Stimulated activated CD8-positive, alpha-beta memory T cell treated with anti-CD3 and anti-CD28 coated beads, Interleukin-15, amount 100 ng/mL, for 1 hour (primary cell): ENCODE measurements at places on chromosomes 3 and 15.
A peak's percentile ranks its signal among the peaks of the same experiment; 100 is the strongest.

GRCh38 chr3:52742418-52743041, 28.2 kb downstream of the NEK4 start:
- no peak for DNase-seq

GRCh38 chr15:46708226-46708625, 1009.1 kb upstream of the SEMA6D start:
- no peak for DNase-seq

DNA sequence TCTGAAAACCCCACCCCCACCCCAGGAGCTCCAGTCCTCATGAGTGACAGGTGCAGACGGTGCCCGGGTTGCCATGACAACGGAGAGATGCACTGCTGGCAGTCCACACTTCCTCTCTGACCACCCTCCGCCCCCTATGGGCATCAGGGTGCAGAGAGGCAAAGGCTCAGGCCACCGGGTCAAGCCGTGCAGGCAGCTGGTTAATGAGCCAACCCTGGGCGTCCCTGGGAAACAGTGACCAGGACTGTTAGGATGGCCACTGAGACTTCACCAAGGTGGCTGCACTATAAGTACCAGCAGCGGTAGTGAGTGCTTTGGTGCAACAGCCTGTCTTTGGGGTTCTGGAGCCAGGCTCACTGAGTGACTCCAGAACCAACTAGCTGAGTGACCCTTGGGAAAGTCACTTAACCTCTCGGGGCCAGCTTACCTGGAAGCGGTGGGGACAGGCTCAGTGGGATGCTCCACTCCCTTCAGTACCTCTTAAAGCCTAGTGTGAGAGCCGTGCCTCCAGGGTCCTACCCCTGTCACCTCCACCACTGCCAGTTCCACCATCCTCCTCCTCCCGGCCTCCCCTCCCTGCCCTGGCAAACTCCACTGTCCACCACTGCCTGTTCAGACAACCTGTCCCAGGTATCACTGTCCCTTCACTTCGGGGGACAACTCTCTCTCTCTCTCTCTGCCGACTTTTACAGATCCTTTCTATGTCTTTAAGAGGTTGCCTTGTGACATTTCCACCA, 121.0 kb upstream of the PRR20G start:
- no peak for DNase-seq

DNA sequence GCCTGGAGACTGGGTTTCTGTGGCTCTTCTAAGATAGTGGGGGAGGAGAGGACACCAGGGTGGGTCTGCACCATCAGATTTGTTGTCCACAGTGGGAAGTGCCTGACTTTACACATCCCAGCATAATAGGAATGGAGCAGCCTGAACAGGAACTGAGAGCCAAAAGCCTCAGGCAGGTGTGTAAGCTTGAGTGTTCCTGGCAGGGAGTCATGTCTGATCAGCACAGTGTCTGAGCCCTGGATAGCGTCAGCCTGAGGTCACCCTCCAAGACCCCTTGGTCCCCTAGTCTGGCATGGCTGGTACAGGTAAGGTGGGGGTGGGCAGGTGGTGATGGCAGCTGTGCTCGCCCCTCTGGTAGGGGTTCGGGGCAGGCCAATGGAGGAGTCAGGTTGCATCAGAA, 20.2 kb downstream of the INSYN1 start:
- no peak for DNase-seq

DNA sequence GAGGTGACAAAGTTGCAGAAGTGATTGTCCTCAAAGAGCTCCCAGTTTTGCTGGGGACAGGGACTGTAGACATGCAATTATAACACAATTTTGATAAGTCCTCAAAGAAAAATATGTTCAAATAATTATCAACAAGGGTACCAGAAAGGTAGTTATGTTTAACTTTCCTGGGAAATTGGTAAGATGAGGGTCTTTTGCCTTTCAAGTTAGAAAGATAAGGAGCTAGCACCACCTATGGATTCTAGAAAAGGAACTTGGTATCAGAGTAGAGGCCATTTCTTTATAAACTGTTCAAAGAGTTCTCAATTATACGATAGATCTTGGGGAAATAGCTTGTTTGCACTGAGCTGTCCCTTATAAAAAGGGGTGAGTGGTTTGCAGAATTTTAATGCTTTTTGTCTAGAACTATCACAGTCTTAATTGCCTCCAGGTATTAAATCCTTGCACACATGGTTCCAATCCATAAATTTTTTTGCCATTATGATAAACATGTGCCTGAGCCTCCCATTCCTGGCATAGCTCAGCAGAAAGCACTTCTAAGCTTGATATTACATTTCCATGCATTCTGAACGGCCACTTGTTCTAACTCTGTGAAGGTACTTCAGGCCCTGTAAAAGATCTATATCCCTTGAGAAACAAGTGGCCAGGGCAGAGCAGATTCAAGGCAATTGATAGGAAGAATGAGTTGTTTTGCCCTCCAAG, 247.5 kb upstream of the LRIG1 start:
- DNase-seq, result no peak

GRCh38 chr3:135034891-135035440, 239.9 kb downstream of the EPHB1 start:
- DNase-seq, result no peak

- DNase-seq, result no peak
Measured at GRCh38 chr3:44326019-44326418, 12.5 kb upstream of the TCAIM start.

- DNase-seq, result no peak
Measured at GRCh38 chr3:60250810-60251209, 1000.4 kb downstream of the FHIT start.

GRCh38 chr3:152480282-152480953, 211.7 kb downstream of the MBNL1 start:
- DNase-seq, result no peak

DNA sequence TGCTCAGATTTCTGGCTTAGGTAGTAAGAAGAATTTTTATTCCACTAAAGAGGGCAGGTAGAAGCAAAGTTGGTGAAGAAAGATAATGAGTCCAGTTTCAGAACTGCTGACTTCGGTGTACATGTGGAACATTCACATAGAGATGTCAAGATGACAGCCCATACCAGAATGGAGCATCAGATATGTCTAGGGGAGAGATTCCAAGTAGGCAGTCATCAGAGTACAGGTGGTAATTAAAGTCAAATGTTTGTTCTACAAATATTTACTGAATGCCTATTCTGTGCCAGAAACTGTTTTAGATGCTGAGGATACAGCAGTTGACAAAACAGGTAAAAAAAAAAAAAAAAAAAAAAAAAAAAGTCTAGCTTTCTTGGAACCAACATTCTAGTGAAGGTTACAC, 81.9 kb downstream of the FGF12 start:
- no peak for DNase-seq

DNA sequence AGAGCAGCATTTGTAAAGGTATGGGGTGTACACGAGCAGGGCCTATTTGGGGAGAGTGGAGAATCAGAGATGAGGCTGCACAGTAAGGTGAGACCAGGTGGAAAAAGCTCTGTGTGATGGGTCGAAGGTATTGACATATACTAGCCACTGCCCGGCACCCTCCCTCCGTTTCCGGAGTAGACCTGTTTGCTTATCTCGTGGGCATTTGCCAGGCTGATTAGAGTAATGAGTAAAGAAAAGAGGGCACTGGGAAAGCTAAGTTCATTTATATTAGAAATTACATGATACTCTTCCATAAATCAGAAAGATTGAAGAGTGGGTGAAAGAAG, 46.2 kb upstream of the ATG7 start:
- no peak for DNase-seq

DNA sequence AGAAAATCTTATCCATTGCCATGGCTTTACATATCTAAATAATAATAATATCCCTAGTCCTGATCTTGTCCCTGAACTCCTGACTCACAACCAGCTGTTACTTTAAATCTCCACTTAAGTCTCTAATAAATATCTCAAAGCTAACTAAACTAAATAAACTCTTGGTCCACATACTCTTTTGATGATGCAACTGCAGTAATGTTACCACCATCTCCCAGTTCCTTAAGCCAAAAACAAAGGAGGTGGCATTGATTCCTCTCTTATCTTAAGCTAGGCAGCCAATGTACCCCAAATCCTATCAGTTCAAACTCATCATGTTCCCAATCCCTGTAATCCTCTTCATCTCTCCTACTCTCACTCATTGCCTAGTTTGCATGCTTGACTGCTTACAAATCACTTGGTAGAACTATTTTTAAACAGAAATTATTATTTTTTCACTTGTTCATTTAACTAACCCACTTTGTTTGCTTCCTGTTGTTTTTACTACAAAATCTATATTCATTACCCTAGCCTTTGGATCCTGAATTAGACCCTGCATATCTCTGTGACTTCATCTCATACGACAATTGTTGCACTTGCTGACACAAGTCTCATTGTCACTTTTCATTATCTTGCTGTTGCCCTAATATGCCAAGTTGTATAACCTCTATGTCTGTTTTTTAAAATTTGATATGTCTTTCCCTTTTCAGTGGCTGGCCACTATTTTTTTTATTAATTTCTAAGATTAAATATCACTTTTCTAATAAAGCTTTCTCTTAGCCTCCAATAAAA, 462.2 kb downstream of the ZPLD1 start:
- DNase-seq, result no peak

DNA sequence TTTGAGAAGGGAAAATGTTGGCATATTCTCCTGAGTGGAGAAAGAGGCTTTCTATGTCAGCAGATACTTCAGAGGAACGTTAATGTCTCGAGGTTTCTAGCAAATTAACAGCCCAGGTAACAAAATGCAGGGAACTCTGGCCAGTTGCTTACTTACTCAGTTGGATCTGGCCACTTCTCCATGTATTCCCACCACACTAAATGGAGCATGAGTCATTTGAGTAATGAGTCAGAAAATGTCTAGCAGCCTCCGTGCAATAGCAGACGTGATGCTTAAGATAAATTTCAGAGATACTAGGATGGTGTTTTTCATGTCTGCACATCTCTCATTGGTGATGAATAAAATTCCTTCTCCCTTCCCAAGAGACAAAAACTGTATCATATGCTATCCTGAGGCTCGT, 671.5 kb downstream of the FHIT start:
- no peak for DNase-seq

GRCh38 chr15:78778422-78778821, 32.8 kb downstream of the ADAMTS7 start:
- DNase-seq, result no peak

DNA sequence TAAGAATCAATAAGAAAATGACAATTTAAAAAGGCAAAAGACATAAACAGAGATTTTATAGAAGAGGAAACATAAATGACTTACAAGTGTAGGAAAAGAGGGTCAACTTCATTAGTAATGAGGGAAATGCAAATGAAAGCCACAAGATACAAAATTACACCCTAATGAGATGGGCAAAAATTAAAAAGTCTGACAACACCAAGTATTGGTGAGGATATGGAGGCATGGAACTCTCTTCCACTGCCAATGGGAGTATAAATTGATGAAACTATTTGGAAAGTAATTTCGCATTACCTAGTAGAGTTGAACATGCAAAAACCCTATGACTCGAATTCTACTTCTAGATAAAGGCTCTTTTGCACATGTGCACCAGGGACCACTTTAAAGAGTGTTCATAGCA, 28.2 kb upstream of the ITGA11 start:
- DNase-seq, result no peak

DNA sequence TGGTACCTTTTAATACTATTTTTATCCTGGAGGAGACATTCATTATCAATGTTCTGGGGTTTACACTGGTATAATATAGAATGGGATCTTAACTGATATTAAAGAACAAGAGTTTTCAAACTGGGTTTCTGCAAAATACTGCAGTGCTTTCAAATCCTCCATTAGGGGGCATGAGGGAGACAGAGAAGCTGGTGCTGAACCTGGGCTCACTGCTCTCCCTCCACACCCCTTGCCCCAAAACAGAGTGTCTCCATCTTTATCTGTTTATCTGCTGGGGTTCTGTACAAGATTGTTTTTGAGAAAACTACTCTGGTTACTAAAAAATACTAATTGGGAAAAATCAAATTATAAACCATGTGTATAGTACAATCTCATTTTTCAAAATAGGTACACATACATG, 41.7 kb downstream of the CADPS start:
- no peak for DNase-seq

DNA sequence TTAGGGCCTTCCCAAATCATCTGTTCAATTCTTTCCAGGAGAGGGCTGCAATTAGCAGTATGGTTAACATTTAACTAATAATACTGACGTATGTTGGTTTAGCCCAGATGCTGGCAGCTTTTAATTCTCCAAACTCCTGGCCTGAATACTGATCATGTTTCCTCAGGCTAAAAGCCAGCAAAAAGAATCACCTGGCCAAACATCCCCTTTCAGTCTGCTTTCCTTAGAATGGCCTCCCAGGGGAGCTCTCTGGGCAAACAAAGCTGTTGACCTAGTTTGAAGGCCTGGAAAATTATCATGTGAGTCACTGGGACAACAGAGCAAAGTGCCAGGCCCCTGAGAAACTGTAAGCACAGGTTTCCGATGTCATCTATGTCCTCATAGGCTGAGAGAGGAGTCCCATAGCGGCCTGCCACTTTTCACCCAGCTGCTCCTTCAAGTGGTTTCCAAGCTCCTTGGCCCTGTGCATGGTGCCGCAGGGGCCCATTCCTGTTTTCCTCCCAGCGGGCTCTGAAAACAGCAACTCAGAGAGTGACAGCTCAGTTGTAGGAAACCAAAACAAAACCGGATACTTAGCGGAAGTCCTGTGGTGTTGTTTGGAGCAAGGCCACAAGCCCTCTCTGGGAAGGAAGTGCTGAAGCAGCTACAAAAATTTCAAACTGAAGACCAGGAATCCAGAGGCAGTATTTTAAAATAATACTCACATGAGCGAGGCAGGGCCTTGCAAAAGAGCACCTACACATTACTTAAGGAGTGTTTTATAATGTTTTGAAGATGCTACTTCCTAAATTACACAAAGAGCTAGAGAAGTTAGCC, 36.5 kb upstream of the RAB11A start:
- peak; percentile 15 for DNase-seq

DNA sequence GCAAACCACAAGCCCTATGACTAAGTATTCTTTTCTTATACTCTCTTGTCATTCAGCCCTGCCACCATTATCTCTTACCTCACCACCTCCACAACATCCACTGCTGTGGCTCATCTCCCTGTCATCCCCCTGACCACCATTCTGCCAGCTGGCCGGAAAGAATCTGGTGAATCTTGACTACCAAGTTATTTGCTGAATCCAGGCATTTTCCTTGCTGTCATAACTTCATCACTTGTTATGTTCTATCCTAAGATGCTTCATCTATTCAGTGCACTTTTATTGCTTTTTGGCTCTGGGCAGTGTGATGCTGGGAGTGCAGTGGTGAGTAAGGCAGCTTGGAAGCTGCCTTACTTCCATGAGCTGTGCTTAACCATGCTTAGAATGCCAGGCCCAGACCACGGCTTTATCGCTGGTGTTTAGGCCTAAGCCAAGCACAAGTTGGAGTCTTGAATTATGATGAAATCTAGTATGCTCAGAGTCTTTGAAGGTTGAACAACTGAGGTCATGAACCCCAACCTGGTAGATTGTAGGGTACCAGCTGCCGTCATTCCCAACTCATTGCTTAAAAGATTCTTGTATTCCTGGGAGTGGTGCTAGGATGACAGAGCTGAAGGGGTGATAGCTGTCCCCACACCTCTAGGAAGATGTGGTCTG, 27.0 kb upstream of the APH1B start:
- no peak for DNase-seq

GRCh38 chr3:4776399-4776979, 202.7 kb upstream of the BHLHE40 start:
- no peak for DNase-seq

GRCh38 chr3:119794971-119795612, 13.2 kb downstream of the NR1I2 start:
- DNase-seq, result no peak
